Right forelimb (tissue), 1 donor: ENCODE measurements at places on chromosomes 7 and 10.

DNA sequence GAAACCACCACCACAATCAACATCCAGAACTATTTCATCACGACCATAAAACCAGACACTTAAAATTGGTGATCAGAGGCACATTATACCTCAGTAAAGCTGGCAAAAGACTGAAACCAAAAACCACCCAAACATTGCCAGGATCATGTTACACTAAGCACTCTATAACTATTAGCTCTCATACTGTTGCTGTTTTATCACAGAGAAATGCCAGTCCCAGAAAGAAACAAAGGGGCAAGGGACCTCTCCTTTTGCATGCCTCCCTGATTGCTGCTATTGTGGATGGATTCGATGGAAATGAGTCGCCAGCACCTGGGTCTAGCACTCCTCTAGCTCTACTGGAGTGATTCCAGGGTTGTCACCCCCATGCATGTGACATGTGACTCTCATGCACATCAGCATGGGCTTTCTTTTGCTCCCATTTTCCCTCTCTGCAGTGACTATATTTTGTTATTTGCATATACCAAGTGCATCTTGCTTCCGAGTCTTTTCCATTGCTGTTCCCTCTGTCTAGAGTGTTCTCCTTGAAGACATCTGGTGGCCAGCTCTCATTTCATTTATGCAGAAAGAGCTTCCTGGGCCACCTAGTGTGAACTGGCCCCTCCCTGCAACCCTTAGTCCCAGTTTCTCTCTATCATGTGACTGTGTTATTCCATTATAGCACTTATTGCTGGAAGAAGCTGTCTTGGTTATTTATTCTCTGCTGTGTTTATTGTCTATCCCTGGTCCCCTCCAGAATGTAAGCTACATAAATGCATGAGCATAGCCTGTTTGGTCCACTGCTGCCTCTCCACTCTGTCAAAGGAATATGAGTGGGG lies 300.6 kb downstream of the PLXNA4 start:
- DNase-seq: no peak

GRCh38 chr7:156063241-156063810 lies 251.1 kb upstream of the SHH start:
- DNase-seq: no peak

DNA sequence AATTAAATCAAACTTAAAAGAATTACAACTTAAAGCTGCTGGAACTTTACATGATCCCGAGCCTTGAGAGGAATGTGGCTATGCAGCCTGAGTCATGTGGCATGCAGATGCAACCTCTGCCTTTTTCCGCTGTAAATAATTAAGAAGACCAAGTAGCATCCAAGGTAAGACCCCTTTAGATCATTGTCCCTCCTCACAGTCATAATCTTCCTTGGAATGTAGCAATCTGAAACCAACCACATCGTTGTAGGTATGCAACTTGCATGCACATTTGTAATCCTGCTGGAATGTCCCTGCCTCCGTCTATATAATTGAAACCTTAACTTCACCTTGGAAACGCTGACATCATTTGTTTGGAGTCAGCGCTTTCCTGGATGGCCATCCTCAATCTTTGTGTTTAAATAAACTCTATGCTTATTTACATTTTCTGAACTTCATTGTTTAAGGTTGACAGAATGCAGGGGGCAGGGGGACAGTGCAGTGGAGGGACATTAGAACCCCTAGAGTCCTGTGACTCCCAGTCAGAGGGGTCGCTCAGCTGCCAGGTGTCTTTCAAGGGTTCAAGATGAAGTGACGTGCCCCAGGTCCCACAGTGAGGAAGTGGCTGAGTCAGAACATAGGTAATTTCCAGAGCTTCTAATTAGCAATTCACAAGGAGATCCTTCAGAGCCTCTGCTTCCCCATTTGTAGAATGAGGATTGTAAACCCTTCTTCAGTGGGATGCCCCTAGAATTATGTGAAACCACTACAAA lies 110.7 kb downstream of the RALA start:
- no peak for DNase-seq

DNA sequence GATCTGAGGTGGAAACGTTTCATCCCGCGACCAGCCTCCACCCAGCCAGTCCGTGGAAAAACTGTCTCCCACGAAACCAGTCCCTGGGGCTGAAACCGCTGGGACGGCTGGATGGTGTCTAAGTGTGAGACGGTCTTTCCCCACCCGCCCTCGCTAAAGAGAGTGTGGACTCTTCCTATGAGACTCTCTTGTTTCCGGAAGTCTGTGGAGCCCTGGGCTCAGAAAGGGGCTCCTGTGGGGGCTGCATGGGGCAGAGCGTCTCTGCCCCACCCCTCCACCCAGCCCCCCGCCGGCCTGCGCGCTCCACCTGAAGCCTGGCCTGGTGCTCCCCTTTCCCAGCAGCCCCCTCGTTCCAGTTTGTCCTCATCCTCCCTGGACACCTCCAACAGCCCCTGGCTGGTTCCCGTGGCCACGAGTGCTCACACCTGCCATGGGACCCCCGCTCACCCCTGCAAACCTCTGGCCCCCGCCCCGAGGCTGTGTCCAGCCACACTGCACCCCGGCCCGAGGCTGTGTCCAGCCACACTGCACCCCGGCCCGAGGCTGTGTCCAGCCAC lies 28.7 kb downstream of the CFAP46 start:
- DNase-seq: no peak

GRCh38 chr10:132233501-132234085 lies 46.8 kb downstream of the DPYSL4 start:
- no peak for DNase-seq

DNA sequence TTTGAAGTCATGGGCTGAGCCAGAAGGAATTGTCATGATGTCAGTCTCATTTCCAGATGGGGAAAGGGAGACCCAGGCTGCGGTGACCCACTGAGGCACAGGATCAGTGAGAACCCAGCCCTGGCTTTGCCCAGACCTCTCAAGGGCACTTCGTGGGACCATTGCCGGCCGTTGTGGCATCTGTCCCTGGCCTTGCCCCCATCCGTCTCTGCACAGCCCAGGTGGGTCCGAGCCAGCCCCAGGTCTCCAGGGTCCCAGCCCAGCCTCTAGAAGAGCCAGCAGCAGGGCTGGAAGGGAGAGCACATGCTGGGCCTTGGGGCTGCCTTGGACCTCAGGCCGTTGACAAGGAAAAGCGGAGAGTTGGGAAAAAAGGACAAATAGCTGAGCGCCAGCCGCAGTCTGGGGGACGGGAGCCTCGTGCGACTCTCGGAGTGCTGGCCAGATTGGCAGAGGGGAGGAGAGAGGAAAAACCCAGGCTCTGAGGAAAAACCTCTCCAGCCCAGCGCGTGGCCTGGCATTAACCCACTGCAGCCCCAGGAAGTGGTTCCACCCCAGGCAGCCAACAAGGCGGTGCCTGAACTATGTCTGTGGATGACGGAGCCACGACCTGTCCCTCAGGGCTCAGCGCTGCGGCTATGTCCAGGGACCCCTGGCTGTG lies 30.2 kb downstream of the GRIFIN start:
- no peak for DNase-seq

- DNase-seq: no peak
Observed at GRCh38 chr10:18793951-18794350, 134.7 kb downstream of the ARL5B start.

- DNase-seq: no peak
Observed at GRCh38 chr10:72186258-72186981, 29.4 kb upstream of the ANAPC16 start.

DNA sequence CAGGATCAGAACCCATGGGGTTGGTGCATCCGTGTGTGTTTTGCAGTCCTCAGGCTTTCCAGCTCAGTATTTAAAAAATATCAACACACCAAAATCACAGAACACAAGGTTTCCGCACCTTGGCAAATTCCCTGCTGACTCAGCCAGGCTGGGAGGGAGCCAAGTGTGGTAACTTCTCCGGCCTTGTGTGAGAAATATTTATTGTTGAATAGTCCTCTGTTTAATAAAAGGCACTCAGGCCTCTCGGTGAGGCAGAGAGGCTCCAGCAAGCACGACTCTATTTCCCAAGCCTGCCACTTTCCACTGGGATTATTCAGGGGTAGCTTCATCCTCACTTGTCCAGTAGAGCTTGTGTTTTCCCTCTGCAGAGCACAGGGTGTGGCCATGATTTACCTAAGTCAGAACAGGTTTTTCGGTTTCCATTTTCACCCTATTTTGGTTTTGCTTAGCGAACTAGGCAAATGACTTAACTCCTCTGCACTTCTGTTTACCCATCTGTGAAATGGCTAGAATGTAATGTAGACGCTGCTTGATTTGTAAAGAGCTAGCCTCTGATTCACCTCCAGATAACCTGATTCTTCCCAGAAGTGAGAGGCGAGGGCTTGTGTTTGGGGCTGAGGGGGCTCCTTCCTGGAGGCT lies 13.0 kb upstream of the CHST15 start:
- DNase-seq: no peak

- no peak for DNase-seq
Observed at GRCh38 chr10:77949167-77949566, 22.6 kb upstream of the DLG5 start.

DNA sequence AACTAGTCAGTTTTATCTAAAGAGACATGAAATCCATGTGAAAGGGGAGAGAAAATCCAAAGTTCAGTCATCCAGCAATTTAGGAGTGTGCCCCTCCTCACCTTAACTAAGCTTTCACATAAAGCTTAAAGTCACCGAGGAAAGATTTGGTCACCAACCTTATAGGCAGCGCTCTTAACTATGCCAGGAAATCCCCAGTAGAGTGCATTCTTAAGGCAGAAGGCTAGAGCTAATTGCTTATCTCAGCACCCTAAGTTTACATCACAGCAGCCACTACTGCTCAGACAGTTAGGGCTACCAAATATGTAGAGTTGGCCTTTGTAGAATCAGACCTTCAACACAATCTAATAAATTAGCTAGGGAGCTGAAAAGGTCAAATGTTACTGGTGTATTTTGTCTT lies 47.9 kb downstream of the MTPN start:
- no peak for DNase-seq

DNA sequence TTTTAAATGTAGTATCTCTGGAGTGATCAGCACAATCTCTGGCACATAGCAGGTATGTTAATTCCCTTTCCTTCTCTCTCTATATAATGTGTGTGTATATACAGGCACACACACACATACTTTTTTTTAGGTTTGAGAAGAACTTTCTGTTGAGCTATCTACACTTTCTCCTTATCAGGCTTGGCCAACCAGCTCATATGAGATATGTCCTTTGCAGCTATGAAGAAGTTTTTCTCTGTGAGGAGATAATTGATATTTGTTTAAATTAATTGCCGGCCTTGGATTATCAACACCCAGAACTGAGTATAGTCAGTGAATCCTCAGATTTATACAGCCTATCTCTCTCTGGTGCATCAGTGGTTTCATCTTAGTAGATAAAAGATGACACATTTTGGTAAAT lies 2.3 kb upstream of the MCU start:
- no peak for DNase-seq

DNA sequence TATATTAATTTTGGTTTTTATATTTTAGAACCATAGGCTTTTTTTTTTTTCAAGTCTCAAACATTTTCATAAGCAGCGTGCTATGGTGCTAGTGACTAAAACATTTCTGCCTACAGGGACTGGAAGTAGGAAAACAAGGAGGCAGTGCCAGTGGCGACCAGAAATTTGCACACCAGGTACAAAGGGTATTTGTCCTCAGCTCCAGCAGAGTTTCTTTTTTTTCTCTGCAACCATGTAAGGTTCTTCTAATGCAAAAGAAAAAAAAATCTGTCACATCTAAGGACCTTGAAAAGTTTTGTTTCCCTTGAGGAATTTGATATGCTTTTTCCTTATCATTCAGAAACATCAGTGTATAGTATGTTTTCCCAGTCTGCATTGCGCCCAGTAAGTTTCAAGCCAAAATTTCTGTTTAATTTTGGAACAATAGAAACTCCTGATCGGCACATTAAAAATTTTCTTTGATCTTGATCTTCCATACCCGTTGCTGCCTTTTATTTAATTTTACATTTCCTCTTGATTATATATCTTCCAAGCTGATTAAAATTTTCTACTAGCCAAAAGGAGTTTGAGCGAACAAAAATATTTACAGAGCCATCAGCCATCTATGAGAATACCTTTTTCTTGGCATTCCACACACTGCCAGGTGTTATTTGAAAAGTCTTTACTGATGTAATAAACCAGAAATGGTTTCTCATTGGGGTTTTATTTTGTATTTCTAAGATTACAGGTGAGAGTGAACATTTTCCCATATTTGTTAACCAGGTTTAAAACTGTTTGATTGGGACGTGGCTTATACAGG lies 956 bp upstream of the KLHDC10 start:
- no peak for DNase-seq

- no peak for DNase-seq
Observed at GRCh38 chr7:2651847-2652735, 20.3 kb downstream of the TTYH3 start.

DNA sequence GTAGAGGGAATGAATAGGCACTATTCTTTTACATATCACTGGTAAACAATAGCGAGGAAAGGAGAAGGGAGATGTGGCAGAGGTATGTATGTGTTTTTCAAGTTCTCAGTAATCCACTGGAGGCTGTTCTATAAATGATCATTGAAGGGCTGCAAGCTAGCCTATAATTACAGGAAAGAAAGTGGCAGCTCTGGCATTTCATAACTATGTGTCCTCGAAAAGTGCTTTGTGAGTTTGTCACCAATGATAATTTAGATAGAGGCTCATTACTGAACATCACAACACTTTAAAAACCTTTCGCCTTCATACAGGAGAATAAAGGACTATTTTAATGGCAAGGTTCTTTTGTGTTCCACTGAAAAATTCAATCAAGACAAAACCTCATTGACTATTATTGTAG lies 235.1 kb downstream of the FOXP2 start:
- no peak for DNase-seq

DNA sequence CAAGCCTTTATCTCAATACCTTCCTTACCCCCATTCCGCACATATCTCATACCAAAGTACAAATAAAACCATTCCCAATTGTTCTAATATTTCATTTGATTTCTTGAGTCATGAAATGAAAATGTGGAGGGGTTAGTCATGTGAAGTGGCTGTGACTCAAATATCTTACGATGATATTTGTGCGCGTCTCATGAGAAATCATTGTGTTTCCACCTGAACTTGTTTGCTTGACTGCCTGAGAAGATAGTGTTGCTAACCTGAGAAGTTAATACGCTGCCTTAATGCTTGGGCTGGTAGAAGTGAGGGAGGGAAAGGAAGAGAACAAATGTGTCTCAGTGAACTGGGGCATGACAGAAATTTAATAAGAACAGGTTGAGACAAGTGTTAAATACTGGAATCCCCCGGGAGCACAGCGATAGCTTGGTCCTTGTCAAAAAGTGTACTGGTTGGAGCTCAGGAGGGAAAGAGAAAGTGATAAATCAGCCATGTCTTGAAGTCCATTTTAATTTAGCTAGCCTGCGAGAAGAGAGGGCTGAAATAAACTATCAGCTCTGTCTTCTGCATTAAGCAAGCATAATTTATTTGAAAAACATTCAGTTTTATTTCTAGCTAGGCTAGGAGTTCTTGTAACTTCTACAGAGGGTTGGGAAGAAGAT lies 7.2 kb upstream of the EPHA1 start:
- no peak for DNase-seq
